ENCODE measurements at places on chromosomes 2 and 18.
A peak's percentile ranks its signal among the peaks of the same experiment; 100 is the strongest.

GRCh38 chr2:45195916-45196315, 186.7 kb upstream of the SIX2 start:
- no peak for DNase-seq

- DNase-seq, result no peak
Observed at GRCh38 chr18:43893001-43893637, 615.8 kb upstream of the SYT4 start.

GRCh38 chr18:668260-668659, 10.8 kb downstream of the TYMS start:
- DNase-seq, result no peak

- no peak for DNase-seq
Observed at GRCh38 chr18:13713455-13714055, 12.8 kb downstream of the FAM210A start.

- no peak for DNase-seq
Observed at GRCh38 chr2:207883002-207883780, 113.5 kb upstream of the FZD5 start.

DNA sequence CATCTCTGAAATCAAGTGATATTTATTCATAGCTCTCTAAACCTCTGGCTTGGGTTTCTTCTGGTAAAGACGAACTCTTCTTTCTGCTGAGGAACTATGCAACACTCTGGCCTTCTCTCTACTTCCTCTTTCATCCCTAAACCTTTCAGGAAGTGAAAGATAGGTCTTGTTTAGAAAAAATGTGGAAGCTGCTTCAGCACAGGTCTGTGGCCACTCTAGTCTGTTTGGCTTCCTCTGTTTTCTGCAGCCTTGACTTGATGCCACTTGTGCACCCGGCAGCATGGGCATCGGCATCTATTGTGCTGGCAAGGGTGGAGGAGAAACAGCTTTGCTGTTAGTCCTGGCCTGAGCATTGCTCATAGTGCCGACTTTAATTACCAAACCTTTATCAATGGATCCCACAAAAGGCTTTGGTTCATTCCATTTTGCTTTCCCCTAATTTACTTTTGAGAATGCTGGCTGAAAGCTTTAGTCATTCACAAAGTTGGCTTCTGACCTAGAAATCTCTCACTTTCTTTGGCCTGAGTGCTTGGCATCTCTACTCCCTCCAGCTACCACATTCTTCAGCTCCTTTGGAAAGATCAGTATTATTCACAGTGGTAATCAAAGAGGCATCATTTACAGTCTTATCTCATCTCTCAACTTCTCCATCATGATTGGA, 32.0 kb upstream of the GPR39 start:
- DNase-seq, result peak; percentile 3

GRCh38 chr18:37701967-37702366, 136.4 kb upstream of the CELF4 start:
- DNase-seq, result no peak

DNA sequence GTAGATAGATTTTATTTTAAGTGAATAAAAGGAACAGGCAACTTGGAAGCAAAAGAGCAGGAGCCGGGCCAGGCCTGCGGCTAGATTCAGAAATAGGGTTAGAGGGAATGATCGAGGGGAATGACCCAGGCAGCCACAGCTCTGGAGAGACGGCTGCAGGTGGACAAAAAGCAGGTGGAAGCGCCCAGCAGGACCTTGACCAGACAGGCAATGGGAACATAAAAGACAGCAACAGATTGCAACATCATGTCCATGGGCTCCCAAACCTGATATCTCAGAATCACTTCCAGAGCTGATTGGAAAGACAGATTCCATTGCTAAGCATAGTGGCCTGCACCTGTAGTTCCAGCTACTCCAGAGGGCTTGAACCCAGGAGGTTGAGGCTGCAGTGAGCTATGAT, 28.6 kb upstream of the STEAP3 start:
- no peak for DNase-seq

- DNase-seq, result no peak
Observed at GRCh38 chr18:48753691-48754090, 197.1 kb downstream of the SMAD7 start.

- no peak for DNase-seq
Observed at GRCh38 chr18:50661013-50661412, 101.1 kb downstream of the MAPK4 start.

GRCh38 chr2:198127627-198128026, 323.2 kb downstream of the PLCL1 start:
- no peak for DNase-seq

GRCh38 chr2:159183346-159183745, 103.2 kb downstream of the WDSUB1 start:
- no peak for DNase-seq

GRCh38 chr2:200585730-200586643, at the start of gene AOX1:
Gene AOX1 (plus strand): TSS chr2:200586014. CDS start chr2:200586109, 95 bp downstream.
- peak; percentile 48 for DNase-seq
